ENCODE measurements at places on chromosomes 4 and X.

DNA sequence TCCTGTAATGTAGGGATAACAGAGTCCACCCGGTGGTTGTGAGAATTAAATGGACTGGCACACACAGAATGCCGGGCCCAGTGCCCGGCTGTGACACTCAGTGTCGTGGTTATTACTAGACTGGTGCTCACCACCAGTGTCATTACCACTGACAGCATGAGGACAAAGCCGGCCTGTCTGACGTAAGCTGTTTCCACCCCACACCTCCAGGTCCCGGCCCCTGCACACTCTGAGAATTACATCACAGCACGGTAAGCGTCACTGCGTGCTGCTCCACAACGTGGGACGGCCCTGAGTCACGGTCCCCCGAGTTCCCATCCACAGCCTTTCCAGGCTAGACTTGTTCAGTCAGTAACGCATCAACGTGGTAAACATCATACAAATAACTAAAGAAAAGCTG is 22.9 kb downstream of the FAT1 start:
- DNase-seq, result no peak

- DNase-seq, result no peak
Observed at GRCh38 chr4:20347531-20347930, 95.8 kb downstream of the SLIT2 start.

- DNase-seq, result no peak
Observed at GRCh38 chrX:70998411-70999027, 67.6 kb upstream of the SLC7A3 start.

DNA sequence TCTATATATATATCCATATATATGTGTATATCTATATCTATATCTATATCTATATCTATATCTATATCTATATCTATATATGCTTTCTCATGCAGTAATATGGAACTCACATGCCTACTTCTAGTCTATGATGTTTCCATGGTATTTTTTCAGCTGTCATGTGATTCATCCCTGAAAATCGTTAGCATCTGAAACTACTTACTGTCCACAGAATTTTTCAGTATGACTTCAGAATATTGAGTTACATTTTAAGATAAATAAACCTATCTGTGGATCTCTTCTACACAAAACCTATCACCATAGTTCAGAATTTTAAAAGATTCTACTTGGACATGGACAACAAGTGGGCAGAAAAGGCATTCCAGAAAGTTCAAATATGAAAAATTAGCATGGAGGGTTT is 855.1 kb upstream of the INTU start:
- DNase-seq, result no peak

GRCh38 chr4:148515248-148515647 is 73.0 kb upstream of the NR3C2 start:
- no peak for DNase-seq

- DNase-seq, result no peak
Observed at GRCh38 chrX:13684361-13684760, 4.6 kb upstream of the RAB9A start.

- no peak for DNase-seq
Observed at GRCh38 chr4:52574036-52574435, 85.1 kb downstream of the USP46 start.

DNA sequence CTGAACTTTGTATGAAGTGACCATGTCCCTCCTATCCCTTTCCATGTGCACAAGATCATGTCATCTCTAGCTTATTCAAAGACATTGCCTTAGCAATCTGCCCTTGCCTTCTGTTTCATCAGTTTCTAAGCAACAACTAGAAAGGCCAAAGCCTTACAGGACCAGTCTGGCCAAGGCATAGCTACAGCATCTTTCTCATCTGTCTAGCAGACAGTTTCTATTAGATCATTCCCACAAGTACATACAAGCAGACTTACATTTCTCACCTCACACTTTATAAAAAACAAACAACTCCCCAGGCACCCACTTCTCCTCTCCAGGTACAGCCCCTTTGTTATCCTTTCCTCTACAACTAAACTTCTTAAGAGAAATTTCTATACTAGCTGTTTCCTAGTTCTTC is 188.7 kb upstream of the AADAT start:
- no peak for DNase-seq

GRCh38 chr4:2650276-2650675 is 105.9 kb downstream of the TNIP2 start:
- DNase-seq, result no peak

GRCh38 chr4:100907465-100908454 is 389.9 kb upstream of the EMCN start:
- no peak for DNase-seq

- no peak for DNase-seq
Observed at GRCh38 chr4:53515076-53515475, 76.2 kb downstream of the LNX1 start.

GRCh38 chr4:175658661-175659060 is 153.4 kb downstream of the GPM6A start:
- DNase-seq, result no peak

GRCh38 chrX:11437642-11438379 is 144.6 kb downstream of the AMELX start:
- DNase-seq, result no peak

- DNase-seq, result no peak
Observed at GRCh38 chrX:12497832-12498591, 293.2 kb upstream of the PRPS2 start.

DNA sequence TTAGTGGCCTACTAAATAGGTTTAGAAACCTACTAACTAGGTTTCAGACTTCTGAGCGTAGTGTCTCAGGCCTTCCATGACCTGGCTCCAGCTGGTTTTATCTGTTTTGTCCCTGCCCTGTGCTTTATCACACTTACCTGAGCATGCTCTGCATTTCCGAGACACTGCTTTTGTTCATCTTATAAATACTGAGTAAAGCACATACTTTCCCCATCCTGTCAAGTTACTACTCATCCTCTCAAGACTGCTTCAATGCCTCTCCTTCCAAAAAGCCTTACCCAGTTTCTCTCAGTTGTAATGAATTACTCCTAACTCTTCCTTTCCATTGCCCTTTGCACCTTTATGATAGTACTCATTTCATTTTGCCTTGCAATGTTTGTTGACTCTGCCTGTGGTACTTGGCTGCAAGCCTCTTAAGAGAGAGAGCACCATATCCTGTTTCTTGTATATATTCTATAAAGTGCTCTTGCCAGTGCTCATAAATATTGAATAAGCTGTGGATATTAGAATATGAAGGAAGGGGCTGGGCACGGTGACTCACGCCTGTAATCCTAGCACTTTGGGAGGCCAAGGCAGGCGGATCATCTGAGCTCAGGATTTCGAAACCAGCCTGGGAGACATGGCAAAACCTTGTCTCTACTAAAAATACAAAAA is 34.4 kb downstream of the SLAIN2 start:
- peak; percentile 72 for DNase-seq

DNA sequence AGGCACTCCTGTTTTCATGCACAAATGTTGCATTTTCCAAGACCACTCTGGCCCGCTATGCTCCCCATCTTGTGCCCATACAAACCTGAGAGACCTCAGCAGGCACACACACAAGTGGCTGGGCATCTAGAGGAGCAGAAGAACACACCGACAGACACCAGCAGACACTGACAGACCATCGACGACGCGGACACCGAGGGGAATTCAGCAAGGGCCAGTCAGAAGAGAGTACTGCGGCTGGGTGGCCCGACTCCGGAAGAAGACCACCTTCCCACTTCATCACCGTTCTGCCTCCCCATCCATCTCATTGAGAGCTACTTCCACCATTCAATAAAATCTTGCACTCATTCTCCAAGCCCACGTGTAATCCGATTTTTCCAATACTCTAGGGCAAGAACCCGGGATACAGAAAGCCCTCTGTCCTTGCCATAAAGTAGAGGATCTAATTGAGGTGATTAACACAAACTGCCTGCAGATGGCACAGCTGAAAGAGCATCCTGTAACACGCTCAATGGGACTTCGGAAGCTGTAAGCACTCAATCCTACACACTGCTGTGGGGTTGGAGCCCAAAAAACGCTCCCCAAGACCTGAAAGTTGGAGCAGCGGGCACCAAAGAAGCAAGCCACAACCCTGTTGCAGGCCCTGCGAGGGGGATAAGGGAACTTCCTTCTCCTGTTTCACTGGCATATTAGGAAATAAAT is 780.9 kb downstream of the ARAP2 start:
- no peak for DNase-seq

- no peak for DNase-seq
Observed at GRCh38 chrX:119389871-119390501, 9.2 kb upstream of the SLC25A43 start.

GRCh38 chr4:653080-653821 is 20.8 kb downstream of the ATP5ME start:
- DNase-seq, result no peak

DNA sequence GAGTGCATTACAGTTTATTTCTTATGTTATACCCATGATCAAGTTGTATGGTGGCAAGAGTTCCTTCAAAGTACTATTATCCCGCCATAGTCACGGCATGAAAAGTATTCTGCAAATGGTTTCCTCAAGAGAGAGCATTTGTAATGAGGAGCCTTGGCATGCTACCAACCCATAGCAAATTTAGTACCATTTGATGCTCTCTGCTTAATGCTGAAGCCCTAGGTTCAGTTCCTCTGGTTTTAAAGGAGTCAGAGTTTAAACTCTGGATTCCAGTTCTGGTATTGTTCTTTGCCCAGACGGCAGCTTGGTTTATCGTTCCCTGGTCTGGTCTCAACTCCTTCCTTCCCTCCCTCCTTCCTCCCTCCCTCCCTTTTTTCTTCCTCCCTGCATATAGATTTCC is 371.3 kb downstream of the BMPR1B start:
- DNase-seq, result no peak

DNA sequence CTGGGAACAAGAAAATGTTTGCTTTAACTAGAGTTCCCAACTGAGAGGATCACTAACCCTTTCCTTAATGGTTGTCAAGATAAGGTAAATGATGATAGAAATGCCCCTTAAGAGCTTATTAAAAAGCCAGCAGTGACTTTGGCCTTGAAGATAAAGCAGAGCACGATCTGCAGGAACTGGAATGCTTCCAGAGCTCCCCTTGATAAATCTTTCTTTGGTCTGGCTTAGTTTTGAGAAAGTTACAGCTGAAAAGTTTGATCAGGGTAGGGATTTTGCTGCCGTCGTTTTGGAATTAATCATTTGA is 64.0 kb downstream of the PTTG2 start:
- no peak for DNase-seq

DNA sequence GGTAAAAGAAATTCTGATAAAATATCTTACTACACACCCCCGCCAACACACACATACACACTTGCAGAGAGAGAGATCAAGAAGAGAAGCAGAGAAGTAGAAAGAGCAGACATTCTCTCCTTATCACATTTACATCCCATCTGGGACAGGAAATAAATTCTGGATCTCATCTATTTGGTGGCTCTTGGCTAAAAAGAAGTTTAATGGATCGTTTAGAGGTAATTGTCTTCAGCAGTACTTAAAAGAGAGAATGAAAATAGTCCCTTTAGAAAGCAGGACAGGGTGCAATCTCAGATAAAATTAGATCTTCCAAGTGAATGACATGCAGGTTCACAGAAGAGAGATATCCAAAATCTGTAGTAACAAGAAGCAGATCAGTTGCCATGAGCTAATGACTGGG is 1392.5 kb downstream of the RAPGEF2 start:
- no peak for DNase-seq

DNA sequence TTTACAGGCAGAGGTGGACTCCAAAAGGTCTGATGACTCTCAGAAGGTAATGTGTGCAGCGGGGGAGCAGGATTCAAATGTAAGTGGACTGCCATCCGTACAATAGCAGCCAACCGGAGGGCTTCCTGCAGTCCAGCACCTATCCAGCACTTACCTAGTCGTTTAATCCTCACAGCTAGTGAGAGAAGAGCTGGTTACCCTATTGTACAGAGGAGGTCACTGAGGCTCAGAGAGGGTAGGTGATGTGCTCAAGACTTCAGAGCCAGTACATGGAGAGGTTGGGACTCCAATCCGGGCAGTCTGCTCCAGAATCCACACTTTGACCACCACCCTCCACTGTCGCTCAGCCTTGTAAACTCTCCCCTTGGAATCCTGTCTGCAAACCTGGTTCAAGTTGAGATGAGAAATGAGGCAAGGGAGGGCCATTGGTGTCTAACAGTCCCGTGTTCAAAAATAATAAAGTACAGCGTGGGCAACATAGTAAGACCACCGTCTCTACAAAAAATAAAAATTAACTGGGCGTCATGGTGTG is 22.5 kb upstream of the JAKMIP1 start:
- no peak for DNase-seq

DNA sequence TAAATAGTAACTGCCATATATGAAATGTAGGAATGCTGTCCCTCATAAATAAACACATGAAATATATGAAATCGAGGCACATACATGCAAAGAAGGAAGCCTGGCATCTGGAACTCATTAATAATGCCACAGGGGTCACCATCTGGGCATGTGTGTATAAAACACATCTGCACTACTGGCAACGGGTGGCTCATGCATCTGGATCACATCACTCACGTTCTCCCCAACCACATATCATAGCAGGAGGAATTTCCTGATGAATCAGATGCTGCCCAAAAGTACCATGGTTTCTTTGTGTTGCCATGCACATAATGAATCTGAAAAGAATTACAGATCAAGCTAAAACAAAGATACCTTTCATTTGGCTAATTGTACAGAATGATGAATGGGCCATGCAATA is 28.6 kb downstream of the RNF175 start:
- DNase-seq, result no peak

DNA sequence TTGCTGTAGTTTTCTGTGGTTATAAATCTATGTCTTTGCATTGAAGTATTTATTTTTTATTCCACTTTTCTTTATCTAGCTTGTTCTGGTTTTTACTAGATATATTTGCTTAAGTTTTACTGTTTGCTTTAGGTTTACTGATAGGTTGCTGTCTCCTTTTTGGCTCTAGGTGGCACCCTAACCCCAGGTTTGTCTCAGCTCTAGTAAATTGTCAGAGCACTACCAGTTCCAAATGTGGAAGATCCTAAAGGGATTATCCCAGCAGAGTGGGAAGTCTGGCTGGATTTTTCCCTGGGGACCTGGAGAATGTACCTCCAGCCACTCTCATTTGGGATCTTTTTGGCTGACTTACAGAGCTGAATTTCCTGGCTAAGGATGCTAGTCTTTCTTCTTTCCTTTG is 106.1 kb downstream of the PBDC1 start:
- peak; percentile 28 for DNase-seq

DNA sequence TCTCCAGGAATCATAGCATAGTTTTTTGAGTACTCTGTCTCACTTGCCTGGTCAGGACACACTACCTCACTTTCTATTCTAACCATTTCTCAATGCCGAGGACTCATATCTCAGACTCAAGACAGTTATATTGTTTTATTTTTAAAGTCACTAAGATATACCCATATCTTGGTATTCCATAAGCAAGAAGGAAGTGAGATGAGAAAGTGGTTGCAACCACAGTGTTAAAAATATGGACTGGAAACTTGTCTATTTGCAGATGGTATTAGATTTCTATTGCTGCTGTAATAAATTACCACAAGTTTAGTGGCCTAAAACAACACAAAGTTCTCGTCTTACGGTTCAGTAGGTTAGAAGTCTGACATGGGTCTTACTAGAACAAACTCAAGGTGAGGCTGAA is 344.8 kb upstream of the MAGEB2 start:
- DNase-seq, result no peak
